GM12878 (cell line): ENCODE measurements at places on chromosomes 7 and 10. TPM values are rescaled to one million over a fixed set of nuclear protein-coding genes. Genes with fewer than 3 reads are reported as not detected.

GRCh38 chr10:51077507-51077906 is 3.2 kb downstream of the PRKG1 start:
- no peak for DNase-seq
- no peak overlapping the region for H3K27ac ChIP-seq
- H3K36me3 ChIP-seq: no peaks in the 10 kb centered on the region
- H3K4me1 ChIP-seq: no peaks in the 10 kb centered on the region

FRMD4A gene
- total RNA-seq: 62.2 and 65.5 TPM in 2 replicates

NT5C3A gene
- 53.8 and 60.2 TPM in 2 replicates for total RNA-seq

SPDYE1 gene
- not detected in 2 replicates for total RNA-seq
